ENCODE measurements at places on chromosomes 11 and 22.

DNA sequence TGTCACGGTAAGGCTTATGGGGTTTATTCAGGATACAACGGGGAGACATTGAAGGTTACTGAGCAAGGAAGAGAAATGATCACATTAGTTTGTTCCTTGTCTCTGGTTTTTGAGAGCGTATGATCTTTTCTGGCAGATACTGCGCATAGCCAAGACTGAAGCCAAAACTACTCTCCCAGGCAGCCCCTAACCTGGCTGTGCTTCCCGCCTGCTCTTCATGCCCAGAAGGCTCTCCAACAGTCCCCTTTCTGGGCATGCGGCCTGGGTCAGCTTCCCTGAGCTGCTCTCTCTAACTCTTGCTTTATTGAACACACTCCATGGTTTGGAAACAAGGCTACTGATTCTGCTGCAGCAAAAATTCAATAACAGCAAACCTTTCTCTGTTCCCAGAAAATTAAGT is 306.6 kb downstream of the BUD13 start:
- DNase-seq, result no peak

GRCh38 chr11:118560806-118561205 is 4.9 kb downstream of the IFT46 start:
- no peak for DNase-seq

- DNase-seq, result no peak
These were observed 2.5 kb upstream of the LMO2 start for GRCh38 chr11:33894398-33894746.

GRCh38 chr11:125071846-125072217 is 8.7 kb downstream of the SLC37A2 start:
- DNase-seq, result no peak

- no peak for DNase-seq
These were observed 1.1 kb upstream of the RAC2 start for GRCh38 chr22:37244922-37245722.

DNA sequence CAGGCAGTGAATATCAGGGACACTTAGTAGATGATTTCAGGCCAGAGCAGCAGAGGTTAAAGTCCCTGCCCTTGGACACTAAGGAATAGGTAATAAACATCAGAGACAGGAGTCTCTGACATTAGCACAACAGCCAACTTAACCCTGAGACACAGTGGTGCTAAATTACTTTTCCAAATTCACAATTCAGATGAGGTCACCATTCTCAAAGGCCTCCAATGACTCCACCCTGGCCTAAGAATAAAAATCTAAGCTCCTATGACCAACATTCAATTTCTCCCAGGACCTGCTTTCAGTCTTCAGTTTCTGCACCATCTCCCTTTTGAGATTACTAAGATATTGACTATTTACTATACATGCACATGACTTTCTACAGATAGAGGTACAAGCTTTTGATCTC is 42.0 kb downstream of the BLID start:
- no peak for DNase-seq

- no peak for DNase-seq
These were observed 452.3 kb downstream of the KCNA4 start for GRCh38 chr11:29564486-29564885.

GRCh38 chr11:3148255-3148989 is 16.7 kb downstream of the OSBPL5 start:
- no peak for DNase-seq
